ENCODE measurements at places on chromosomes 3 and 15. TPM values are rescaled to one million over a fixed set of nuclear protein-coding genes. Genes with fewer than 3 reads are reported as not detected.

Gene BFSP2
- not detected for polyA plus RNA-seq

- DNase-seq, result no peak
Observed at GRCh38 chr3:196225763-196226364, 9.5 kb downstream of the SLC51A start.

DNA sequence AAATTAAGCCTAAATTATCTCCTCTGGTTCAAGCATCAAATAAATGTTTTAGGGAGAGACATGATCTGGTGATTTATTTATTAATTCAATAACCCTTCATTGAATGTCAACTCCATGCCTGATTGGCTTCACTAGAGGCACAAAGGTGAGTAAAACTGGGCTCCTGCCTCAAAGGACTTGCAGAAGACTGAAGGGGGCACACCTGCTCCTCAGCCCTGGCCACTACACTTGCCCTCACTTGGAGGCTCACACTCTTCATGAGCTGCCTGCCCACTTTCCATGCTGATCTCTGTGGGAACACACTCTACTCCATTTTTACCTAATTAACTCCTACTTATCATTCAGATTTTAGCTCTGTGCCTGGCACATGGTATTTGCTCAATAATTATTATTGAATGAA, 84.4 kb upstream of the KCNMB2 start:
- no peak for DNase-seq

GRCh38 chr3:37243820-37244748, 69.7 kb upstream of the LRRFIP2 start:
- no peak for DNase-seq

Gene CPB1
- polyA plus RNA-seq, result 0.53 TPM

DNA sequence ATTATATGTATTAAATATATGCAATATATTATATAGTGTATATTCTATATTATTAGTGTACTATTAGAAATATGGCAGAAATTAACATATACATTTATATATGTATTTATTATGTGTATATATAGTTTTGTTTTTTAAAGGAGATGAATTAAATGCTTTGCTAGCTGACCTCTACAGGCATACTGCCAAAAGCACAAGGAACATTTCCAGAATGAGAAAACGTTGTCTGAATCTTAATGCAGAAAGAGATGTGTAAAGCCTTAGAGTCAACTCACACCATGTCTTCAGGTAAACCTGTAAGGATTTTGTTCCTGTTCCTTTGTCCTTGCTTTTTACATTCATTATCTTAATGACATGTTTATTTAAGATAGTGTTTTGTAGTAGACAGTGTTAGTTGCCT, 111.9 kb downstream of the ST8SIA2 start:
- no peak for DNase-seq

Gene TRH
- polyA plus RNA-seq, result 0.63 TPM

- no peak for DNase-seq
Observed at GRCh38 chr3:20462723-20463122, 276.7 kb upstream of the SGO1 start.

Gene CPLX3
- polyA plus RNA-seq, result not detected

GRCh38 chr3:147355084-147355752, 51.1 kb downstream of the ZIC4 start:
- no peak for DNase-seq

- no peak for DNase-seq
Observed at GRCh38 chr3:10106919-10107318, 1.1 kb downstream of the FANCD2OS start.

GRCh38 chr3:143483214-143483613, 363.6 kb downstream of the CHST2 start:
- DNase-seq, result no peak

- no peak for DNase-seq
Observed at GRCh38 chr3:117473981-117474538, 764.5 kb downstream of the TUSC7 start.

- no peak for DNase-seq
Observed at GRCh38 chr15:79922512-79923078, 25.8 kb upstream of the MTHFS start.

DNA sequence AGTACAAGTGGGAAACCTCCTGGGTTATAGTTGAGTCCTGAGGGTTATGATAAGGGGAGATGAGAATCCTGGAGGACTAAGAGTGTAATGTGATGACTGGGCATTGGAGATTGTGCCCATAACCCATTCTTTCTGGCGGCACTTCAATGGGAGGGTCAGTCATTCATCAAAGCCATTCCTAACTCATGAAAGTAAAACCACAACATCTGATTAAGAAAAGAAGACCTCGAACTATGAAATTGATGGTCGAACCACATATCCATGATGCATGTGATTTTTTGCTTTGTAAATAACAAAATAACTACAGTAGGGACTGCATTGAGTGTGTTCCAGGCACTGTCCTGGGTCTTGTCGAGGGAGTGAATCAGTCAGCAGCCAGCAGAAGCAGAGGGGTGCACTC, 215.1 kb downstream of the SHQ1 start:
- DNase-seq, result no peak

DNA sequence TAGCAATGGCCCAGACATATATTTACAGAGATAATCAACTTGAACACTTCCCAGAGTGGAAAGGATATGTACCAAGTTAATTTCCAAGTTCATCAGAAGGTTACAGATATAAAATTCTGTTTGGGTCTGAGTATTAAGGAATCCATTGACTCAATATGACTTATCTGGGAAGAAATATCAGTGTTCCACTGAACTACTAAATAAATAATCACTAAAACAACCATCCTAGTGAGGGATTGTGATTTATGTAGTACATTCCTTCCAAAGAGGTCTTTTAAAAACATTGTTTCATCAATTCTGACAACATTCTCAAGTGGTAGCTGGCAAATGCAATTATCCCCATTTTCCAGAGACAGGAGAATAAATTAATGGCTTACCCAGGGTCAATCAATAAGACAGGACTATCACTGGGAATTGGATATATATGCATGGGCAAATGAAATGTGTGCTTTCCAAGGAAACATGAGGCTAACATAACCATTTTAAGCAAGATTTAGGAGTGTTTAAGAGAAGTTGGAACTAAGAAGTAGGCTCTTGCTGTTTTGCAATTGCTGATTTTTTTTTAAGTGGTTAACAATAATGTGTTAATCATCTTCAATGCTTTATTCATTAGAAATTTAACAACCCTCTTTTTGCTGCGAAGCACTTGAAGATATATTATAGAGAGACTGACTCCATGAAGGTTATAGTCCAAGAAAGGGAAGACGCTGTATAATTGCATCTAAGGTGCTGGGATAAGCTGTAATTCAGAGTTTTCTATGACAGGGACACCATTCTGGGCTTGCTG, 37.9 kb downstream of the SLC9A9 start:
- no peak for DNase-seq

DNA sequence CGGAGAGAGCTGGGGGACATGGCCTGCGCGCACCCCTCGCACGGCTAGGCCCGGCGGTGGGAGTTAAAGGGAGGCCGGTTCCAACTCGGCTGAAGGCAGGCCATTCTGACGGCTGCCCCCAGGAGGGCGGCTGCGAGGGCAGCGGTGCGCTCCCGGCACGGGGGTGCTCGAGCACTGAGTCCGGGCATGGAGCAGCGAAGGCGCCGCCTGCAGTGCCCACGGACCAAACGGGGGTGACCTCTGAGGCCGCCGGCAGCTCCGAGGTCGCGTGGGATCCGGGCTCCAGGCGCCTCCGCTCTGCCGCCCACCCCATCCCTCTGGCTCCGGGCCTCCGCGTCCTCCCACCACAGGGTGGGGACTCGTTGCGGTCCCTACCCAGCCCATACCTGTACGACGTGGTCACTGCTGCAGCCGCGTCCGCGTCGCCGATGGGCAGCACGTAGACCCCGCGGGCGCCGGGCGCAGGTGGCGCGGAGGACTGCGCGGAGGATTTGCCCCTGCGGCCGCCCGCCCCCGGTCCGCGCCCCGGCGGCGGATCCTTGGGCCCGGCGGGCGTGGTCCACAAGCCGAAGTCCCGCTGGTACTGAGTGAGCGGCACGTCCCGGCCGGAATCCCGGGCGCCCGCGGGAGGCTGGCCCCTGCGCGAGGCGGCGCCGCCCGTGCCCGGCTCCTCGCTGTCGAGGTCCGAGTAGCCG, 469 bp downstream of the MAP6D1 start:
- no peak for DNase-seq

DNA sequence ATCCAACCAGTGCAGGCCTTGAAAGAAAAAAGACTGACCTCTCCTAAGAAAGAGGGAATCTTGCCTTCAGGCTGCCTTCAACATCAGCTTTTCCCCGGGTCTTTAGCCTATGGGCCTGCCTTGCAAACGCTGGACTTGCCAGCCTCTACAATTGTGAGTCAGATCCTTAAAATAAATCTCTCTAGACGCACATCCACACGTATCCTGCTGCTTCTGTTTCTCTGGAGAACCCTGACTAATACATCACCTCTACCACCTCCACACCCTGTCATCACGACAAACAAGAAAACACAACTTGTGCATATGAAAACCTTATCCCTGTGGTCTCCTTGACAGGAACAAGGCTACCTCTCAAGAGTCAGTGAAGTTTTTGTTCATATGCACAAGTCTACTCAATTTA, 11.8 kb downstream of the CYFIP1 start:
- no peak for DNase-seq

DNA sequence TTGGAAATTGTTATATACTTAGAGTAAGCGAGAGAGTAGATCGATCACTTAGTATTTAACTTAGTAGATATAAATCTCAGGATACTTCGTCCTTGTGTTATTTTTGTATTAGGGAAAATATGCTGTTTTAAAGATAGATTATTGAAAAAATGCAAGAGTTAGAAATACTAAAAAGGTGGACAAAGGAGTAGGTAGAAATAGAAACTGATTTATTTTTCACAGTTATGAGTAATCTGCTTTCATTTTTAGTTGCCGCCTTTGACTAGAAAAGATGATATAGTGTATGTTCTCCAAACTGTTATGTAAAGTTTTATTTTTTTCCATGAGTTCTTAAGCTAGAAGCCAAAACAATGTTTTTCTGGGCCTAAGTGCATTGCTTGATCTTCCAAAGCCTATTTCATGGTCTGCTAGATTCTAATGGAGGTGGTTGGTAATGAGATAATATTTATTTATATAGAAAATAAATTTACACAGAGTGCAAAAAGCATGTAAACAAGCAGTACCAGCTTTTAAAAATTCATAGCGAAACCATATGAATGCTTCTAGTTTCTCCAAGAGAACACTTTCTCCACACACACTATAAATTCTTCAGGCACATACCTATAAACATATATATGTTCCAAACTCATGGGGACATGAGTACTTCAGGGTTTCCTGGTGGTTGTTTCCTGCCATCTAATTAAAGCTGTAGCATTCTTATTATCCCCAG, 61.1 kb downstream of the DIPK2A start:
- DNase-seq, result no peak

DNA sequence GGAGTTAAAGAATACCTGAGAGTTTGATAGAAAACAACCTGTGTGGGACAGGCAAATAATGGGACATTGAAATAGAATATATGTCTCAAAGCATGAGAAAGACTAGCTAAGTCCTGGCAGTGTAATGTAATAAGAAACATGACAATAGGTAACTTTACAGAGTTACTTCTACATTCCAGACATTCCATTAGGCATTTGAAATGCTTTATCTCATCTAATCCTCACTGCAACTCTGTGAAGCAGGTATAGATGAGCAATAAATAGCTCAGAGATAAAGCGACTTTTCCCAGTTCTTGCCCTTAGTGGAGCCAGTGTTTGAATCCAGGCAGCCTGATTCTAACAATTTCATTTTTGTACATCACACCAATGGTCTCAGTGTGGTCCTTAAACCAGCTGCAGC, 76.8 kb downstream of the CPNE4 start:
- DNase-seq, result no peak

DNA sequence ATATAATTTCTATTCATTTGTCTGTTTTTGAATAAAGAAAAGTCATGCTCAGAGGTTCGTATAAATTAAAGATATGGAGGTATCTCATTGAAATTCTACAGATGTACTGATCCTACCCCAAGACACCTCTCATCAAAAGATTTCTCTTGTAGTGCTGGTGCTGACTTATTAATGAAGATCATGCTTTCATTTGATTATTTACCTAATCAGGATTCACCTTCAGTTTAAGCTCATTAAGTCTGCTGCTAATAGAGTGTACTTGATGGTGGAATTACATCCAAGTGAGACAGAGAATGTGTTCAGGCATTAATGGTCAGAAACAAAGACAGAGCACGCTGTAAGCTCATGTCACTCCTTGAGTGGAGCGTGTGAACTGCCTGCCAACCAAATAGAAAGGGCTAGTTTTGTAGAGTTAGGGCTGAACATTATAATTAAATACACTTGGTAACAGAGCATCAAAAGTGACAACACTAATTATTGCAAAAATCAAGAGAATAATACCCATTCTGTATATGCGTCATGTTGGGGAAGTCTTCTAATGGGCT, 45.5 kb downstream of the KBTBD12 start:
- DNase-seq, result no peak

Gene CCR9
- not detected for polyA plus RNA-seq

DNA sequence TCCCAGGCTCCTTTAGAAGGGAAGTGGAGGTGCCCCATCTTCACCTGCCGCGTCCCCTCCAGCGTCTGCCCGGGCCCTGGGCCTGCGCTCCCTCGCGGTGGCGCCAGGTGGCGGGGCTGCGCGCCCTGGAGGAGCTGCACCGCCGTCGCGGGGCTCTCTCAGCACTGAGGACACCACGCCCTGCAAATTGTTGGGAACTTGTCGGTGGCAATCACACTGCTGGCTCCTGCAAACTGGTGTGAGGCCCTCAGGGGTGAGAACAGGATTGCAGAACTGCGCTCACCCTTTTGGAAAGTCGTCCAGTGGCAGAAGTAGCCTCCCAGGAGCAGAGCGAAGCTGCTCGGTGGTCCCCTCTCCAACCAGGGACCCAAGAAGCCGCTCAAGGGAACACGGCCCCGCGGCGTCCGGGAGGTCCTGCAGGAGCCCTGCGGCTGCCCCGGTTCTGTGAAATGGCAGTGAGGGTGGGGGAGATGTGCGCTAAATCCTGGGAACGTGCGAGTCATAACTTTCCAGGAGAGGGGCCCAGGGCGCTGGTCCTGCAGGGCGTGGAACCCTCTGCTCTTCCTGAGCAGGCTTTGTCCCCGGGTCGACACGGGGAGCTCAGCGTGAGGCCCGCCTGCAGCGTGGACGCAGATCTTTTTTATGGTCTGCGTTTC, 995 bp upstream of the LRRK1 start:
- no peak for DNase-seq

DNA sequence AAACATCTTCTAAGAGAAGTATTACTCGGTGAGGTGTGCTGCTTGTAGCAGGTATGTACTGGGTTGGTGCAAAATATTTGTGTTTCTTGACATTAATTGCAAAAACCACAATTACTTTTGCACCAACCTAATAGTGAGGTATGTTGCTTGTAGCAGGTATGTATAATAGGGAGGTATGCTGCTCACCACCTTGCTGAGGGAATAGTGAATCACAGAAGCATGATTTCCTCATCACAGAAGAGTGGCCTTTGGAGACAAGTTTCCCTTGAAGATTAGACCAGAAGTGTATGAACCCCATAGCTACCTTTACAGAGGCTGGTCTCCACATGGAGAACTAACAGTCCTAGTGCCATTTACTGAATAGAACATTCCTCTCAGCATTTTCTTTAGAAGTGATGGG, 15.5 kb downstream of the DCP1A start:
- DNase-seq, result no peak

All from renal cortex interstitium (tissue), 15 donors.